ENCODE measurements at places on chromosomes 5 and 9.

GRCh38 chr9:70557661-70558369, 143.4 kb upstream of the KLF9 start:
- no peak for DNase-seq

GRCh38 chr9:36937346-36937745, 96.7 kb downstream of the PAX5 start:
- no peak for DNase-seq

GRCh38 chr5:84213861-84214260, 170.8 kb downstream of the EDIL3 start:
- DNase-seq: no peak

DNA sequence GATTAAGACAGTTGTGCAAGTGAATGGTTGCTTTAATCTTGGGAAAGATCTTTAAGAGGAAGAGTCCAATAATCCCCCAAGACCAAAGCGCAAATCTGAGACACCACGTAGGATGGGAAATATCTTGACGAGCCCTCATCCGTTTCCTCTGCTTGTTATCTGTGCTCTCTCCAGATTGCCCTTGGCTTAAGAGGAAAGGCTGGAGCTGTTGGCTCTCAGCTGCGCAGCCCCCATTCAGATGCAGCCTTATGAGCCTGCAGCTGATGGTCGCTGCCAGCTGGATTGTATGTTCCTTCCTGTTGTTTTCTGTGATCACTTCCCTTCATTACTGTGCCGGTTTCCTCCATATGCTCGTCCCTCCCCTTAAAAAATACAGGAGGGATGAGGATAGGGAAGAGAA, 47.7 kb downstream of the PWWP2A start:
- DNase-seq: no peak

GRCh38 chr5:155919725-155920124, 407.2 kb upstream of the SGCD start:
- DNase-seq: no peak

GRCh38 chr9:99026271-99026955, 78.5 kb upstream of the TGFBR1 start:
- DNase-seq: no peak

DNA sequence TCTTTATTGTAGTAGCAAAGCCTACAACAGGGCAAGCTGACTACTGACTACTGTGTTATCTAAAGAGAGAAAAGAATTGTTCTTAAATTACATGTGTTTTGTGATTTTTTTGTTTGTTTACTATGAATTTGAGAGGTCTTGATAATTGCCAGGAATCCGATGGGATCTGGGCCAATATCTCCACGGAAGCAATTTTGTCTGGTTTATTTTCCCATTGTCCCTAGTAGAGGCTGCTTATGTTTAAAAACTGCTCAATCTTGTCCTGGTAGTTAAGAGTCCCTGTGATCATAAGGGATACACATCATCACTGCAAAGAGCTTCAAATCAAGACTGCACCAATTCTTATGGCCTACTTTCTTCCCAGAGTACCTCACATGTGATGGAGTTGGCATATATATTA, 94.4 kb downstream of the GLDC start:
- no peak for DNase-seq

DNA sequence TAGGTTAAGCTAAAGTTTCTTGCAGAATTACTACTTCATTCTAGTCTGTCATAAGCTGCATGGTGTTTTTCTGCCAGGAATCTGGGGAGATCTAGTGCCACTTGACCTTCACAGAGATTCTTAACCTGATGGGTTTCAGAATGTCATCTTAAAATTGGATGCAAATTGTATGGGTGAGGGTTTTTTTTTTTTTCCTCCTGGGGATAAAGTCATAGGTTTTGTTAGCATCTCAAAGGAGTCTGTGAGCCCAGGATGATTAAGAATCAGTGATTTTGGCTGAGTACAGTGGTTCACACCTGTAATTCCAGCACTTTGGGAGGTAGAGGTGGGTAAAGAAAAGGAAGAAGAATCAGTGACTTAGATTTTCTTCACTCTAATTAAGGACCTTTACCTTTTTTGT, 51.2 kb downstream of the NIM1K start:
- no peak for DNase-seq

DNA sequence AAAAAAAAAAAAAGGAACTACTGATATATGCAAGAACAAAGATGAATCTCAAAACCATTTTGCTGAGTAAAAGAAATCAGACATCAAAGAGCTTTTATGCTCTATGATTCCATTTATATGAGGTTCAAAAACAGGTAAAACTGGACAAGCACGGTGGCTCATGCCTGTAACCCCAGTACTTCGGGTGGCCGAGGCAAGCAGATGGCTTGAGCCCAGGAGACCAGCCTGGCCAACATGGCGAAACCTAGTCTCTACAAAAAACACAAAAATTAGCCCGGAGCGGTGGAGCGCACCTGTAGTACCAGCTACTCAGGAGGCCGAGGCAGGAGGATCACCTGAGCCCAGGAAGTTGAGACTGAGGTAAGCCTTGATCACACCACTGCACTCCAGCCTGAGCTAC, 7.8 kb downstream of the PTBP3 start:
- DNase-seq: no peak

- DNase-seq: no peak
These were observed 69.1 kb upstream of the MAN2A1 start for GRCh38 chr5:109620651-109621050.

- DNase-seq: peak; percentile 7
These were observed 1264.5 kb upstream of the ACO1 start for GRCh38 chr9:31119890-31120454.

DNA sequence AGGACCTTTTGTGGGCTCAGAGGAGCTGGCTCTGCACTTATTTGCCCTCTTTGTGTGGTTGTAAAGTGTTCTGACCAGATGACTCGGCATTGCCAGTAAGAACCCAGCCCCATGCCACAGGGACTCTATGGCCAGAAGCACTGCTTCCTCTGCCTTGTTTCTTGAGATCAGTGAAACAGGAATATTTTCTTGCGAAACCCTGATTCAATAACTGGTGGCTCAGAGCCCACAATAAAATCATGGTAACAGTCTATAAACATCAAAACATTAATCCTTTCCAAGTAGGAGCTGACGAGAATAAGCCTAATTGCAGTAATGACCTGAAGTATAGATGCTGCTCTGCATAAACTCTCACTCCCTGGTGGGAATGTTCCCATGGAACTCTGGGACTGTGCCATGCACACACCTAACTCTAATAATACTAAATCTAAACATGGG, 344.3 kb downstream of the ZNF608 start:
- DNase-seq: no peak

GRCh38 chr9:121171236-121171635, 30.4 kb downstream of the RAB14 start:
- no peak for DNase-seq

DNA sequence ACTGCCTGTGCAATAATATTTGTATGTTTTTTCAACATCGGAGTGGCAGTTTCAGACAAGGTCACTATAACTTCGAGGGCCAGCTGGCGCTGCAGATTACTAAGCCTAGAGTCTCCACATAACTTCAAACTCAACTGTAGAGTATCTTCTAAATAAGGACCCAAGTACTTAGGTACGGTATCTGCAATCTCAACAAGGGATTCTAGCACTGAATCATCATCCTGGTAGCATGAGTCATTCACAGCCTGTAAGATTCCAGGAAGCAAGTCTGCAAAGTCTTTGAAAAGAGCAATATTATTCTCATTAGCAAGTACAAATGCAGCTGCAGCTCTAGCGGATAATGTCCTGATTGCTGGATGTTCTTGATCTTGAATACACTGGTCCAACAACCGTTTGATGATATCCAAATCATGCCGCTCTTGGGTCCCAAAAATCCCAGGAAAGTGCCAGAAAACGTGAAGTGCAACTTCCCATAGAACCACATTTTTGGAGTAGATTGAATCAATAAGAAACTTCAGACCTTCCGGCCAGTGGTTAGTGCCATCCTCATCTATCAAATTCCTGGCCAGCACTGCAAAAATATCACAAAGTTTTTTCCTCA, 654 bp downstream of the RANBP6 start:
- DNase-seq: no peak

GRCh38 chr9:77561331-77562018, 86.6 kb downstream of the GNA14 start:
- no peak for DNase-seq

DNA sequence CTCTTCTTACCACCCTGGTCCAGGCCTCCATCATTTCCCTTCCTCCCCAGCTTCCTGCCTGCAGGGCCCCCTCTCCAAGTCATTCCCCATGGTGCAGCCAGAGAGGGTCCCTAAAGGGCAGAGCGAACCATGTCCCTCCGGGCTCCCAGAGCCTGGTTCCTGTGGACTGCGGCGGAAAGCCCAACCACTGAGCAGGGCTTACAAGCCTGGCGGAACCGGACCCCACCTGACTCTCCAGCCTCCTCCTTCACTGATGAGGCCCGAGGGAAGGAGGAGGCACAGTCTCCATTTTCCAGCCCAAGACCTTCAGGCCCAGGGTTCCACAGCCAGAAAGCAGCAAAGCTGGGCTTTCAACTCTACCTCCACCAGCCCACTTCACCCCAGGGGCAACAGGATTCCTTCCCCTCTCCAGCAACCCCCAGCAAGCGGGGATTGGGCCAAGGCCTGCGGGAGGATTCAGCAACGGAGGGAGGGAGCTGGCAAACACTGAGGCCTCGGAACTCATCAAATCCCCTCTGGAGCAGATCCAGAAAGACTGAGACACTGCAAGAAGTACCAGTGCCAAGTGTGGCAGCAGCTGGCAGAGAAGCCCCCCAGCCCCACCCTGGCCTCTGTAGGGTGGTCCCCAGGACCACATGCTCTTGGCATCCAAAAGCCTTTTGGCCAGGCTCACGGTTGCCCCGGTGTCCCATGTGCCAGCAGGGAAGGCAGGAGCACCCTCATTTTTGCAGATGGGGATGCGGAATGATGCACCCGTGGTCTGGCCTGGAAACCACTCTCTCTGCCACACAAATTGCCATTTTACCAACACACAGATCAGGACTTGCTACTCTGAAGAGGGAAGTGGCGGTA, 3.1 kb downstream of the FAM163B start:
- DNase-seq: no peak

DNA sequence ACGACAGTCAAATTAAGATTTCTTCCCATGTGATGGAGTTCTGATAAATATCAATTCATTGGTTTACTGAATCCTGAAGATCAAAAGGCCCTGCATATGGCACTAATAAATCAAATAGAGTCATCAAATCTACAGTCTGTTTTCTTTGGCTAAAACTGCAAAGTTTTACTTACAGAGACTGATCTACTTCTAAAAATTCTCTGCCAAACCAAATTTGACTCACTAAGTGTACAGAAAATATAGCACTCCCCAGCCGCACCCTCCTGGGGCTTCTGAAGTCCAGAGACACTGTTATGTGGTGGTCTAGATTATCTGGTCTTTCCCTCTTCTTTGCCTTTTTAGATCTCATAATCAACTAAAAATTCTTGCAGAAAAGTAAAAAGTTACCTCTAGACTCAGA, 237.7 kb downstream of the MLLT3 start:
- DNase-seq: no peak

GRCh38 chr5:149418910-149419531, 39.9 kb upstream of the IL17B start:
- DNase-seq: no peak

DNA sequence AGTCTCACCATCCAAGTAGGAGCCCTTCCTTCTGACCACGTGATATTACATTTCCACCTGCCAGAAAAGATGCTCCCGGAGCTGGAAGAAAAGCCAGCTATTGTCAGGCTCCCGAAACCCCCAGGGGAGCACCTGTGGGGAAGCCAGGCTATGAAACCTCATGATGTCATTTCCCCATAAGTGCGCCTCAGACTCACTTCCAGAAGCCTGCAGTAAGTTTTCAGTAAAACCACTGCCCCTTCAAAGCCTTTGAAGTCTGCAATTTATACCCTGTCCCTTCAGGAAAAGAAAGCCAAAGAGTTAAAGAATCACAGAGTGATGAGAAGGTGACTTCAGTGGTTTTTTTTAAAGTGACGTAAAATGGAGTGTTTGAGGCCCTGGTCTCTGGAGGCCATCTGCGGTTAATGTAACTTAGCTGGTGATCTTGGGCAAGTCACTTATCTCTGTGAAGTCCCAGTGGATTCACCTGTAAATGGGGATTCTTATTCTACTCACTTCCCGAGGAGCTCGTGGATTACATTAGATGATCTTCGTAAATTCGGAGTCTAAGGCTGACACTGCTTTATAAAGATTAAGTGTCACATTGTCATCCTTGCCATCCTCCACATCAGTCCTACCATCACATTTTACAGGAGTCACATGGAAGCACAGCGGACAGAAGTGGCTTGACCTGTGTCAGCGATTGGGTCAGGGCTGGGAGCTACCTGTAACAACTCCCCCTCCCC, 2.6 kb upstream of the SEMA6A start:
- DNase-seq: no peak

- DNase-seq: no peak
These were observed 209.3 kb downstream of the DAB2IP start for GRCh38 chr9:121860744-121861143.

- DNase-seq: no peak
These were observed 59.0 kb downstream of the CWC27 start for GRCh38 chr5:64827703-64828102.

DNA sequence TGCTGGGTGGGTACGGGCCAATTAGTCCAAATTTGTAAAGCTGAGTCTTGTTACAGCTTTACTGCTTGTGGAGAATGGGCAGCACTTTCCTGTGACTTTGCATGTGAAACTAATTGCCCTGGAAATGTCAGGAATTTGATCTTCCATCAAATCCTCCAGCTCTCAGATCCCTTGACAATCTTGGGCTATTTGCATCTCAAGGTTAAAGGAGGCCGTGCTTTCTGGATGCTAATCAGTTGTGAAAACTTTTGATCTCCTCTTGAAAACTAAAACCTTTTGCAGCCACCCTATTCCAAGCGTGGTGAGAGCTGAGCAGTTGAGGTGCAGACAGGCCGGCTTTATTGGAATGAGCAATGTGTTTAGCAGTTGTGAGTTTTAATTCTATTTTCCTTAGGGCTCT, 68.0 kb upstream of the CLINT1 start:
- DNase-seq: no peak

- no peak for DNase-seq
These were observed 7.0 kb downstream of the DOLK start for GRCh38 chr9:128940271-128940921.

Measured in HEK293T (cell line).